ENCODE measurements at places on chromosomes 12 and 14.

DNA sequence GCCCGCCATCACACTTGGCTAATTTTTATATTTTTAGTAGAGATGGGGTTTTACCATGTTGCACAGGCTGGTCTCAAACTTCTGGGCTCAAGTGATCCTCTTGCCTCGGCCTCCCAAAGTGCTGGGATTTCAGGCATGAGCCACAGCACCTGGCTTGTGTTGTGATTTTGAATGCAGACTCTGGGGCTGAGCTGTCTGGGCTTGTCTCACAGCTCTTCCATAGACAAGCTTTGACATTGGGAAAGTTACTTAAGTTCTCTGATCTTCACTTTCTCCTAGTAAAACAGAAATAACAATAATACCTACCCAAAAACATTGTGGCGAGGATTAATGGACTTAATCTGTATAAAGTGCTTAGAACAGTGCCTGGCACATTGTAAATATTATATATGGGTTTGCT is 36.0 kb downstream of the TMBIM6 start:
- no peak for DNase-seq

- no peak for DNase-seq
These were observed 257.0 kb downstream of the ETNK1 start for GRCh38 chr12:22881878-22882385.

DNA sequence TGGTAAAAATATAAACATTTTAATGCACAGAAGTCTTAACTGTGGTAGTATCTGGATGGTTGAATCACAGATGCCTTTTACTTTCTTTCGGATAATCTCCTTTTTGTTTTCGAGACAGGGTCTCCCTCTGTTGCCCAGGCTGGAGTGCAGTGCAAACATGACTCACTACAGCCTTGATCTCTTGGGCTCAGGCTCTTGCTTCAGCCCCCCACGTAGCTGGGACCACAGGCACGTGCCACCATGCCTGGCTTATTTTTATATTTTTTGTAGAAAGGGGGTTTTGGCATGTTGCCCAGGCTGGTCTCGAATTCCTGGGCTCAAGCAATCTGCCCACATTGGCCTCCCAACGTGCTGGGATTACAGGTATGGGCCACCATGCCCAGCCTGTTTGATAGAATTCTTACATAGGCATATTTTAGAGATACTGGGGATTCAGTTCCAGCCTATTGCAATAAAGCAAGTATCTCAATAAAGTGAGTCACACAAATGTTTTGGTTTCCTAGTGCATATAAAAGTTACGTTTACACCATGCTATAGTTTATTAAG is 99.2 kb downstream of the SNAPC1 start:
- DNase-seq = no peak

GRCh38 chr14:53670701-53671100 is 285.9 kb downstream of the BMP4 start:
- no peak for DNase-seq

GRCh38 chr12:54859502-54859901 is 5.2 kb downstream of the MUCL1 start:
- DNase-seq = no peak

- no peak for DNase-seq
These were observed 4.9 kb upstream of the NEMF start for GRCh38 chr14:49857427-49858003.

- no peak for DNase-seq
These were observed 29.5 kb upstream of the CISTR start for GRCh38 chr12:53781228-53781801.

DNA sequence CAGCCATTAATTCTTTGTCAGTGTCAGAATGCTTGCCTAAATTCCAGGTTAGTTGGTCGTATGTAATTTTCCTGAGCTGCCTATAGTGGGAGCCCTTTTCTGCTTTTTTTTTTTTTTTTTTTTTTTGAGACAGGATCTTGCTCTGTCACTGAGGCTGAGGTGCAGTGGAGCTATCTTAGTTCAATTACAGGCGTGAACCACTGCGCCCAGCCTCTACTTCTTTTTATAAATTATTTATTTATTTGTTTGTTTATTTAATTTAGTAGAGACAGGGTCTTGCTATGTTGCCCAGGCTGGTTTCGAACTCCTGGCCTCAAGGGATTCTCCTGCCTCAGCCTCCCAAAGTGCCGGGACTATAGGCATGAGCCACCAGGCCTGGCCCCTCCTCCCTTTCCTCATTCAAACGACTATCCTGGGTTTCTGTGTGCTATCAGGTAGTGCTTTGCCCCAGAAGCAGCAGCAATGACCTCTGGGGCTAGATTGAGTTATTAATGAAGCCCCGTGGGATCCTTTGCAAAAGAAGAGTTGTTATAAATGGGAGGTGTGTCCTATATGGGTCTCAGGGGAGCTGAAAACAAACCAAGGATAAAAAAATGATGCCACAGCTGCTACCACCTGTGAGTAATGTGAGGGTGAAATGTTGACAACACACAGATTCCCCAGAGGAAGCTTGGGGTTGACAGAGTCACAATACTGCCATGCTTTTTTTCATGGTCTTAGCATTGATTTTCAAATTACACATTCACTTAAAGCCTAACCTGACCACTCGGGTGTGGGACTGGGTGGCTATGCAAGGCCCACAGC is 34.6 kb upstream of the NFKBIA start:
- no peak for DNase-seq

GRCh38 chr12:103680591-103681141 is 93.6 kb downstream of the STAB2 start:
- no peak for DNase-seq

- no peak for DNase-seq
These were observed 83.8 kb upstream of the PLEKHG7 start for GRCh38 chr12:92619026-92619425.

GRCh38 chr12:56589783-56590182 is 40.3 kb downstream of the BAZ2A start:
- no peak for DNase-seq

DNA sequence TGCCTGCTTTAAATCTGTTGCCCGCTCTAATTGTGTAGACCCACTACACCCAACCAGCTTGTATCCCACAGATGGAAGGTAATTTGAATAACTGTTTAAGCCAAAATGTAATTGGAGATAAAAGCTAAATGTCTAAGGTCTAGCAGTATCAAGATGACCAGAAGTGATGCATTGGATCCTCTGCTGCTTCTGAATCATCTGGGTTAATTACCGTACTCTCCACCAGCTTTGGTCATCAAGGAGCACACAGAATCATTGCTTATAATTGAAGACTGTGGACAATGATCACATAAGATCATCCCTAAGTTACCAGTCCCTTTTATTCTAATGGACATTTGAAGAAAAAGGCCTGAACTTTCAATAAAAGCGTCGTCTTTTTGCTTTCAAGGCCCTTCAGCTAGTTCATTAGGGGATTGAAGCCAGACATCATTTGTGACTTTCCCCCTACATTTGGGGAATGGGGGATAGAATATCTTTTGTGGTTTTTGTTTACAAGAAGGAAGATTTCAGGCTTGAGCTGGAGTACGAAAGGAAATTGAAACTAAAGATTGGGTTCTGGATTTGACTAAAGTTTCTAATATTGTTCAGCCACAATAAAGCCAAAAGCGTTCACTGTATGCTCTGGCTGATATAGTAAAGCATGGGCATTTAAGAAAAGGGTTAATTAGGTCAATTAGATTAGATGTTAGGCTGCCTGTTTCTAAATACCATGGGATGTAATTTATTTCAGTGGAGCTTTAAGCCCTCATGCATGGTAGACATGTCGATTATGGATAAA is 123.2 kb downstream of the CHST11 start:
- DNase-seq = no peak

DNA sequence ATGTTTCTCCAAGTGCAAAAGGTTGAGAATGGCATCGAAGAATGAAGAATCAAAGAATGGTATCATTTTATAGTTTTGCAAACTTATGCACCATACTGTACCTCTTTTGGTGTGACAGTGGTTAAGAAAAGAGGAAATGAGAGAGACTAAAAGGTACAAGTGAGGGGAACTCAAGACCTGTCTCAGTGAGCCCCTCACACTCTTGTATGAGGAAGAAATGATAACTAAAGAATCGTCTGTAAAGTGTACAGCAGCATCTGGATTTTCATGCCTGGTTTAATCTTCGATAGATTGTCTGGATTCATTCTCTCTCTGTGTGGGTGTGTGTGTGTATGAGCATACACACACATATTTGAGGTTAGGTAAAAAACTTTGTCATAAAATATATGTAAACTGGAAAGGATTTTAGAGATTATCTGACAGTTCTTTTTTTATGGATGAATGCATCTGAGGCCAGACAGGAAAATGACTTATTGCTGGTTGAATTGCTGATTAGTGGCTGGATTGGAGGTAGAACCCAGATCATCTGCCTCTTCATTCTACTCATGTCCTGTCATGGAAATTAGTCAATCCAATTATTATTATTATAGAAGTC is 16.0 kb upstream of the SLC38A2 start:
- DNase-seq = no peak

- no peak for DNase-seq
These were observed 36.2 kb upstream of the RESF1 start for GRCh38 chr12:31923063-31923412.

DNA sequence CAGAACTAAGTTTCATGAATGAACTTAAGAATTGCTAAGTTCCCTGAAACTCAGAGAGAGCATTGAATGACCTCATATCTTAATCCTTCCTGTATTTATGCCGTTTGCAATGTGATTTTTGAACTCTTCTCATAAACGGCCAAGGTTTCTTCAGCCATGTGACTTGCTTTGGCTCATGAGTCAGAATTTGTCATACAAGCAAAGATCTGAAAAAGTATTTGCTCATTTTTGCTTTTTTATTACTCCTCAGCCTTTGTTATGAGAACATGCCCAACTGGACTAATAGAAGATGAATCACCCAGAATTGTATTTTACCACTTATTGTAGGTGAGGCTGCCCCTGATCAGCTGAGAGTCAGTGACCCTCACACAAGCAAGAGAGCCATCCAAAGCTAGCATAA is 693.8 kb downstream of the BCL11B start:
- no peak for DNase-seq

DNA sequence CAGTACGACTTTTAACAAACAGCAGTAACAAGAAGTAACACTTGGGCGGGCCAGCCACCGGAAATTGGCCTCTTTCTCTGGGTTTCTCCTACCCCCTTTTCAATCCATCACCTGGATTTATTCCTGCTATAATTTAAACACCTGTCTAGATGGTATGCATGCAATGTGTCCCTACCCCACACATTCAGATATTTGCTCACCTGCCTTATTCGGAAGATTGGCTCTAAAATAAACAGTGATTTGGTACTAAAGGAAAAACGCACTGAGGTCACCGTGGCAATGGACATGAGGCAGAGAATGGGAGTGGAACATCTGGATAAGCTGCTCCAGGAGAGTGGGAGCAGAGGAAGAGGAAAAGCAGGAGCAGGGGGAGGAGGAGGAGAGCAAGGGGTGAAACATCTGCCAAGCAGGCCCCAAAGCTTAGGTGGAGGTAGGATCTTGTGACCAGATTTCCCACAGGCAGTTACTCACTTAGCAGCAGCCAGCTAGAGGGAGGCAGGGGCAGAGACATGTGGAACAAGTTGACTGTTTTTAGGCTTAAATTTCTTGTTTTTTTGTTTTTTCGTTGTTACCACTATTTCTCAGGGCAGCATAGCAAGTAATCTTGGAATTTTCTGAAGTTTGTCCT is 150.9 kb downstream of the TTLL5 start:
- no peak for DNase-seq

- DNase-seq = no peak
These were observed 26.9 kb downstream of the TBX3 start for GRCh38 chr12:114656906-114657596.

DNA sequence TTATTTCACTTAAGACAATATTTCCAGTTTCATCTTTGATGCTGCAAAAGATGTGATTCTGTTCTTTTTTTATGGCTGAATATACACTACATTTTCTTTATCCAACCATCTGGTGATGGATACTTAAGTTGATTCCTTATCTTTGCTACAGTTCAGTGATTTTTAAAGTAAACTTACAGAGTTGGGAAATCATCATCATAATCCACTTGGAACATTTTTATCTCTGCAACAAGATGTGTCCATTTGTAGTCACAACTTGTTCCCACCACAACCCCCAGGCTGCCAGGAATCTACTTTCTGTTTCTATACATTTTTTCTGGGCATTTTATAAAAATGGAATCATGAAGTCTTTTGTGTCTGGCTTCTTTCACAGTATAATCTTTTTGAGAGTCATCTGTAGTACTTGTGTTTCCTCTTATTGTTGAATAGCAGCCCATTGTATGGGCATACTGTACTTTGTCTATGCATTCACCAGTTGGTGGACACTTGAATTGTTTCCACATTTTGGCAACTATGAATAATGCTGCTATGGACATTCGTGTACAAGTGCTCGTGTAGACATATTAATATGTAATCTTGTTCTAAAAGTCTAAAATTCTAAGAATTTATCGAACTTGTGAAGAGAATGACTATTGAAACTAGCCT is 212.5 kb upstream of the DDHD1 start:
- DNase-seq = no peak

DNA sequence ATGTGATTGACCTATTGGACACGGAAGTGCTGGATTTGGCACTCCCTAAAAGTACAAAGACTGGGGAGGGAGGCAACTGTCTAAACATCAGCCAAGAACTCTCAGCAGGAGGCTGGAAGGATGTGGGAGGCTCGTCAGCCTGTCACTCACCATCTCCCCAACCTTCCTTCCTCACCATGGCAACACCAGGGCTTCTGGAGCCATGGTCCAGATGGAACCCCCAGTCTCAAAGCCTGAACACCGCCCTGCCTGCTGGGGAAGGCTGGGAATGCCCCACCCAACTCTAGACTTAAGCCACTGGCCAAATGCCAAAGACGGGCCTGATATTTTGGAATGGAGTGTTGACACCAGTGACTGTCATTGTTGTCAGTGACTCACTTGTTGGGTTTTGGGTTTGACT is 55.3 kb downstream of the GALNT16 start:
- DNase-seq = no peak

GRCh38 chr14:94239406-94239805 is 53.7 kb downstream of the SERPINA10 start:
- no peak for DNase-seq

DNA sequence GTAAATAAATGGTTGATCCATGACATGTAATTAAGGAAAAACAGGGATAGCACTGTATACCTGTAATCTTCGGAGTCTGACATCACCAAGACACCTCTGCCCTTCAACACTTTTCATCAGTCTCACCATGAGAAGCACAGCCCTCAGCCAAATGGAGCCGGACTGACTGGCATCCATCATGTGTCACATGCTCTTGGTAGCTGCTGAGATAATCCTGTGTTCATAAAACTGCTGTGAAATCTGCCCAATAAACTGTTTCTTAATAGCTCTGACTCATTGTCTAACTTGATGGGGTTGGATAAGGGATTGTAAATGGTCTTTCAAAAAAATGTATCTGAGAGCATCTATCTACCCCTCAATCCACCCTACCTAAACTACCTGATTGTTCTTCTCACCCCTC is 33.6 kb downstream of the KCNH5 start:
- DNase-seq = no peak

- no peak for DNase-seq
These were observed 185.4 kb upstream of the G2E3 start for GRCh38 chr14:30373526-30373925.
